Urinary bladder (tissue), 4 donors: ENCODE measurements at places on chromosomes 4 and X. TPM values are rescaled to one million over a fixed set of nuclear protein-coding genes. Genes with fewer than 3 reads are reported as not detected.

DNA sequence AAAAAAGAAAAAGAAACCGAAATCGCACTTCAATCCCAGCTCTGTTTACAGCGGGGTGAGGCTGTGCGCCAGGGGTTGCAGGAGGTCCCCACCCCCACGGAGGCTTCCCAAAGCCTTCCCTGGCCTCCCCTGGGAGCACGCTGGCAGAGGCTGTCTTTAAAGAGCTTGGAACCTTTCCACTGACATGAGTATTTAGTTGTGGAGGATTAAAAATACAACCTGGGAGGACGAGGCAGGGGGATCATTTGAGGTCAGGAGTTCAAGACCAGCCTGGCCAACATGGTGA is 69.1 kb downstream of the PPP2R2C start:
- DNase-seq, result no peak

- DNase-seq, result no peak
Observed at GRCh38 chr4:2246384-2247127, 4.6 kb upstream of the HAUS3 start.

Gene PAGE4
- total RNA-seq, result 13.3 TPM

Gene BEND2
- total RNA-seq, result not detected

- DNase-seq, result no peak
Observed at GRCh38 chr4:38400946-38401345, 263.1 kb upstream of the KLF3 start.

- no peak for DNase-seq
Observed at GRCh38 chrX:131745942-131746489, 202.1 kb downstream of the OR13H1 start.

Gene NR3C2
- total RNA-seq, result 19.1 TPM

GRCh38 chrX:36568946-36569345 is 439.2 kb upstream of the FAM47C start:
- DNase-seq, result no peak

DNA sequence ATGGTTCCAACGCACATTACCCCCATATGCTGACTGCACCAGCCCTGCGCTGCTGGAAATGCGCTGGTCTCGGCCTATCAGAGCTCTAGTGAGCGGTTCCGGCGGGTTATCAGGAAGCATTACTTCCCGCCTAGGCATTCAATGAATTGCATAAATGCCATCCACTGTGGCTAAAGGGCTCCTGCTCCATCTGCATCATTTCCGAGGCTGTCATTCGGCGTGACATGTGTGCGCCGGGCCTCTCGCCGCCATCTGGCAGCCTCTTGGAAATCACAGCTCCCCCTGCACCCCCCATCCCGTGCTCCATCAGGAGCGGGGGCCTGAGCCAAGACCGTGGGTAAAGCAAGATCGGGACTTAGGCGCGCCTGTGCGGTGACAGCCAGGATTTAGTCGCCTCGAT is 64.4 kb downstream of the SEPSECS start:
- no peak for DNase-seq

DNA sequence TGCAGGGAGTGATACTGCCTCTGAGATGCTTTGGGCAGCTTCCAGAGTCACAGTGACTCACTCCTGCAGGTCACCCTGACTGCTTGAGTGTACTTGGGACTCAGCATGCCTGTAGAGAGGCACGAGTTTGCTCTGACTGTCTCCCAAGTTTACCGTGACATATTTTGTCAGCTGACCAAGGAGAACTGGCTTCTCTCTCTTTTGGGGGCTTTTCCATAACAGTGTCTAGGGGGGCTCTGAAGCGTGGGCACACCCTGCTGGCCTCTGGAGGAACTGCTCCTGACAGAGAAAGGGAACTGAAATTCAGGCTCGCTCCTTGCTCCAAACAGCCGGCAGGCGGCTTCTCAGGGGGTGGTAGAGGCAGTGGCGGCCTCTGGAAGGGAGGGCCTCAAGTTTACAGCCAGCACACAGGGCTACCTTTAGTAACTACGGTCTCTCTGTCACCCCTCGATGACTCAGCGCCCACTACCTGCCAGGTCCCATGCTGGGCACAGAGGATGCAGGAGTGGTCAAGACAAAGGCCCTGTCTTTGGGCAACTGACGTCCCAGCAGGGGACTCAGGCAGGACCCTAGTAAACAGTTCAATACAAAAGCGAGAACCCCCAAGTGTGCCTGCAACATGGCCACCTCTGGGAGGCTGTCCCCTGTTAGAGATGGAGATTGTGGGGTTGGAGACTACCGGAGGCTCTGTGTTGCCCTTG is 17.8 kb downstream of the ZNF185 start:
- DNase-seq, result no peak
